ENCODE measurements at places on chromosomes 3 and 15.
A peak's percentile ranks its signal among the peaks of the same experiment; 100 is the strongest.

DNA sequence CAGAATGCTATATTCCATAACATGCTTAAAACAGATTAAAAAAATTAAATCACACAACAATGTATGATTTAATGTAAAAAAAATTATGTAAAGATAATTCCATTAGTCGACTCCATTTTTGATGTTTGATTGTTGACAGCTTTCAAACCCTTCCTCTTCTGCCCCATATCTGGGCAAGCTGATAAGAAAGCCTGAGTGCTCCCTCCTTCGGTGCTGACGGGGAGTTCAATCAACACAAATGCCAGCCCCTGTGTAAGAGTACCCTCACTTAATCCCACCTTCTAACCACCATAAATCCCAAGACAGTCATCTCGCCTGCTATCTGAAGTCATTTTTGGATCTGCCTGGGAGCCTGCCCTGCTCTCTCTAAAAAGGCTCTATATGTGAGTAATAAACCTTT is 59.8 kb upstream of the IP6K2 start:
- DNase-seq, result no peak

DNA sequence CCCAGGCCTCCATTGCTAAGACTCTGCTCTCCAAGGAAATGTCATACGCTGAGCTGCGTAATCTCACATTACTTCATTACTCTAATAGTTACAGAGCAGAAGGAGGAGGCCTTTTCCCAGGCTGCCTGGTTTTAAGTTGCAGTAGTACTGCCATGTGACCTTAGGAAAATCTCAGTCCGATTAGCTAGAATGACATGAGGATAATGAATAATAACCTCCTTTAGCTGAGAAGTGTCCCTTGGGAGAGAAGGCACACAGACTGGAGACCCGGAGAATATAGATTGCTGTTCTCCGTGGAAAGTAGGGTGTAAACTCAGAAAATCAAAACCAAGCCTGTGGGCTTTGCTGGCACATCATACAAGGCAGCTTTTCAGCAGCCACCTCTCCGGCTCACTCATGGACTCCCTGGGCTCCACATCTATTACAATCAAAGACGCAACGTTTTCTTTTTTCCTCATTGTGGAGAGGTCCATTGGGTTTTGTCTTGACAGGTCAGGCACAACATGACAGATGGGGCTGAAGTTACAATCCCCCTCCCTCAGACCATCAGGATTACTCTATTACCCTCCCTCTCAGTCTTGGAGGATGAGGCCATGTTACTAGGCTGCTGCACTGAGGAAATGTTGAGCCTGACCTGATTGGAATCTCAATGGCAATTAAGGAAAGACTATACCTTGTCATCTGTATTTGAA is 134.8 kb upstream of the MB21D2 start:
- no peak for DNase-seq

- DNase-seq, result no peak
These were observed 60.1 kb downstream of the SLC12A1 start for GRCh38 chr15:48266024-48266689.

- no peak for DNase-seq
These were observed 45.7 kb downstream of the TMEM44 start for GRCh38 chr3:194587438-194587931.

DNA sequence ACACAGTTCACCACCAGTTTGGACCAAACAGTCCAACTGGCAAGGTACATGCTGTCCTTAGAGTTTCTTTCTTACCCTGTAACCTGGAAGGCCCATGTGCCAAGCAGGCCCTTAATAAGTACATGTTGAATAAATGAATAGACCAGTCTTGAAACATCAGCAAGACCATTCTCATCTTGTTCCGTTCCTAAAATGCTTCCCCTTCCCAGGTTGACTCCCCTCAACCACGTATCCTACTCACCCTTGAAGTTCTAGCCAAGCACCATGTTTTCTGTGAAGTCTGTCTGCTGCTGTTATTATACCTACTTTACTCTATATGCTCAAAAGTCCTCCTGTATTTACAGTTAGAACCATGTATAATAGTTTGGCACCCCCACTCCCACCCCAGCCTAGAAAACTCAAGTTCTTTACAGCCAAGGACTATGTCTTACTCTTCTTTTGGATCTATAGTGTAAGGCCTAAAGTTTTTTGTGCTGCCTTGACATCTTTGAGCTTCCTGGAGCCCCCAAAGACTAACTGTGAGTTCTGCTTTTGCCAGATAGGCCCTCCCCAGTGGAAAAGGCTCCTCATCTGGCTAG is 49.2 kb upstream of the SSR3 start:
- DNase-seq, result no peak

DNA sequence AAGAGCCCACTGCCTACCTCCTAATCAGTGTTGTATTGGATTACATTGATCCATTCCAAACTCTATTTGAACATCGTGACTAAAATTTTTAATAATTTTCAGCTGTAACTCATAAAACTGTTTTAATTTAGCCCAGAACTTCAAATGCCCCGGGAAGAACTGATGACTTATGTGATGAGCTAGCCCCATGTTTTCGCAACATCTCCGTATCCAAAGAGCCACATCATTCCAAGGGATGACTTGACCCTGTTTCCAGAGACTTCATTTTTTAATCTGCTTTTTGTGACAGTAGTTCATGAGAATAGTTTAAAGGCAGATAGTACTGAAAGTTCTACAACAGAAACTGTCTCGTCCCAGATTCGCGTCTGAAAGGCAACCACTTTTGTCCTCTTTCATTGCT is 97.4 kb downstream of the STAC start:
- DNase-seq, result no peak

- DNase-seq, result peak; percentile 4
These were observed 20.1 kb upstream of the SFMBT1 start for GRCh38 chr3:53065841-53066480.

- no peak for DNase-seq
These were observed 2.8 kb downstream of the COL6A6 start for GRCh38 chr3:130519754-130520153.

- no peak for DNase-seq
These were observed 172.7 kb upstream of the TP63 start for GRCh38 chr3:189458528-189458927.

DNA sequence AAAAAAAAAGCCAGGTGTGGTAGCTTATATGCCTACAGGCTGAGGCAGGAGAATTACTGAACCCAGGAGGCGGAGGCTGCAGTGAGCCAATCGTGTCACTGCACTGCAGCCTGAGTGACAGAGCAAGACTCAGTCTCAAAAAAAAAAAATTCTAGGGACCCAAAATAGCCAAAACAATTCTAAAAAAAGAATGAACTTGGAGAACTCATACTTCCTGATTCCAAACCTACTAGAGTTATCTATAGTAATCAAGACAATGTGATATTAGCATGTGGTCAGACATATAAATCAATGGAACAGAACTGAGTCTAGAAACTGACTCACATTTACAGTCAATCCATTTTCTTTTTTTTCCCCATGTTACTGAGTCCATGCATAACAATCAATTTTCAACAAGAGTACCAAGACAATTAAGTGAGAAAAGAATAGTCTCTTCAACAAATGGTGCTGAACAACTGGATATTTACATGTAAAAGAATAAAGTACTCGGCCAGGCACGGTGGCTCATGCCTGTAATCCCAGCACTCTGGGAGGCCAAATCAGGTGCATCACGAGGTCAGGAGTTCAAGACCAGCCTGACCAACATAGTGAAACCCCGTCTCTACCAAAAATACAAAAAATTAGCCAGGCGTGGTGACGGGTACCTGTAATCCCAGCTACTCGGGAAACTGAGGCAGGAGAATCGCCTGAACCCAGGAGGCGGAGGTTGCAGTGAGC is 11.9 kb downstream of the PRKAR2A start:
- DNase-seq, result no peak

DNA sequence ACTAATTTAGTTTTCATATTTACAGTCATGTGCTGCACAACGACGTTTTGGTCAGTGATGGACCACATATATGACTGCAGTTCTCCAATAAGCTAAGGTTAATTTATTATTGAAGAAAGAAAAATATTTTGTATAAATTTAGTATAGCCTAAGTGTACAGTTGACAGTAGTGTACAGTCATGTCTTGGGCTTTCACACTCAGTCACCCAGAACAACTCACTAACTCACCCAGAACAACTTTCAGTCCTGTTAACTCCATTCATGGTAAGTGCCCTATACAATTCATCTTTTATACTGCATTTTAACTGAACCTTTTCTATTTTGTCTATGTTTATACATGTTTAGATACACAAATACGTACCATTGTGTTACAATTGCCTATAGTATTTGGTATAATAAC is 3.8 kb upstream of the GABRR3 start:
- no peak for DNase-seq

GRCh38 chr3:169575381-169575780 is 88.1 kb downstream of the MECOM start:
- no peak for DNase-seq

- no peak for DNase-seq
These were observed 20.1 kb downstream of the FAM3D start for GRCh38 chr3:58646503-58646902.

- no peak for DNase-seq
These were observed 239.7 kb upstream of the BHLHE40 start for GRCh38 chr3:4739289-4740236.

- DNase-seq, result no peak
These were observed 49.6 kb downstream of the TRAK1 start for GRCh38 chr3:42140665-42141203.

- no peak for DNase-seq
These were observed 204.9 kb upstream of the LINGO1 start for GRCh38 chr15:77837649-77838025.

- no peak for DNase-seq
These were observed 65.1 kb downstream of the HMCES start for GRCh38 chr3:129343643-129344360.

GRCh38 chr3:185711255-185711870 is 113.5 kb downstream of the IGF2BP2 start:
- no peak for DNase-seq

DNA sequence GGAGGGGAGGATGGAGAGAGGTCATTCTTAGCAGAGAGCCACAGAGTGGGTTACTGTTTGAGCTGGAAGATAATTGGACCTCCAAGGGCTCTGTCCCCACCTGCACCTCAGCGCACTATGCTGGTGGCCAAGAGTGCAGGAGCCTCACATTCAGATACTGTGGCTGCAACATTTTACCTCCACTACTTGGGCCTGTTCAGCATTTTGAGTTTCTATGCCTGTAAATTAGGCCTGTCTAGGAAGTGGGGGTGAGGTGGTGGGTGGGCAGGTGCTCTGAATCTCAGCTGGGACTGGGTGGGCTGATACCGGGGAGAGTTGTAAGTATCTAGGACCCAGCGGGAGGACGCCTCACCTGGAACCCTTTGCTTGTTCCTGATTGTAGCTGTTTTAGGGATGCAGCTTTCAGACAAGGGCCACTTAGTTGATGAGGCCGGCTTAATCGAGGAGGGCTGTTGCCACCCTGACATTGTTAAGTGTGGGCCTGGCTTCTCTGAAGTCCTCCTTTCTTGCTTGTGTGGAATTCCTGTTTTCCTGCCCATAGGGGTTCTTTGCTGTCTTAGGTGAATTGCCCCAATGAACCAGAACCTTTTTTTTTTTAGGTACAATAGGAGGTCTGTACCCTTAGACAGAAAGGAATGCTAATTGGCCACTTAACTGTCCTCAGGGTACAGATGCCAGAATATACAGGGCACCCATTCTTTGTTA is 83.8 kb downstream of the SMAD3 start:
- no peak for DNase-seq

- DNase-seq, result no peak
These were observed 11.6 kb downstream of the IGF2BP2 start for GRCh38 chr3:185813205-185813604.

- no peak for DNase-seq
These were observed 626 bp downstream of the SEC62 start for GRCh38 chr3:169966951-169967915.

DNA sequence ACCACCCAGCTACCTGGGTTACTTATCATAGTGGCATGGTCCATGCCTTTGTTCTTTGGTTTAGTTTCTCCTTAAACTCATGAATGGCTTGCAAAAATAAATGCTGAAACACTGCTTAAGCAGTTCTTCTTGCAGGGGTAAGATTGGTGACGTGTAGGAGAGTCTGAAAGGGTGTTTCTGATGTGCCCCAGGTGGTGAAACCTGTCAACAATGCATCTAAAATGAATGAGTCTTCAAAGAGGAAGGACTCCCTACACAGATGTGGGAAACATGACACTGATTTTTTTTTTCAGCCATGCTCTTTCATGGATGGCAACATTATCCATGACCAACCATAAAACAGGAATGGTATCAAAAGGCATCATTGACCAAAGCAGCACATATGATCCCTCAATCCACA is 72.0 kb downstream of the KCNH8 start:
- DNase-seq, result no peak

DNA sequence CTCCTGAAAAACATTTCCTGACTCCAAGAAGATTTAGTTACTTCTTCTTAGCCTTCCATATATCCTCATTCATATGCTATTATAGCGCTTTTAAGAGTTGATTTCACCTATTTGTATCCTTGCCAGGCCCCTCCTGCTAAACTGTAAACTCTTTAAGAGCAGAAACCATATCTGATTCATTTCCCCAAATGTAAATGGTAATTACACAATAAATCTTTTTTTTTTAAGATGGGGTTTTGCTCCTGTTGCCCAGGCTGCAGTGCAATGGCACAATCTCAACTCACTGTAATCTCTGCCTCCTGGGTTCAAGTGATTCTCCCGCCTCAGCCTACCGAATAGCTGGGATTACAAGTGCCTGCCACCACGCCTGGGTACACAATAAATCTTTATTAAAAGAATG is 4.5 kb downstream of the DLEC1 start:
- no peak for DNase-seq

- no peak for DNase-seq
These were observed 14.3 kb upstream of the SRP14 start for GRCh38 chr15:40053079-40053830.

GRCh38 chr3:177295116-177295515 is 97.8 kb upstream of the TBL1XR1 start:
- no peak for DNase-seq

DNA sequence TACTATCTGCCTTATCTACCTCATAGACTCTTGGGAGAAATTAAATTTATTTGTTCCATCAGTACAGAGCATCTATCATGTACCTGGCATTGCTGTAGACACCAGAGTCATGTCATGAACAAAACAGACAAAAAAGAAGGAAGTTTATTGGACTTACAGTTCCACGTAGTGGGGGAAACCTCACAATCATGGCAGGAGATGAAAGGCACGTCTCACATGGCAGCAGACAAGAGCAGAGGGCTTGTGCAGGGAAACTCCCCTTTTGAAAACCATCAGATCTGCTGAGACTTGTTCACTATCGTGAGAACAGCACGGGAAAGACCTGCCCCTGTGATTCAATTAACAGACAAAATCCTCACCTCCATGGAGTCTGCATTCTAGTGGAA is 25.6 kb upstream of the ACAP2 start:
- no peak for DNase-seq

GRCh38 chr3:95442766-95443165 is 1371.6 kb upstream of the EPHA6 start:
- DNase-seq, result no peak

DNA sequence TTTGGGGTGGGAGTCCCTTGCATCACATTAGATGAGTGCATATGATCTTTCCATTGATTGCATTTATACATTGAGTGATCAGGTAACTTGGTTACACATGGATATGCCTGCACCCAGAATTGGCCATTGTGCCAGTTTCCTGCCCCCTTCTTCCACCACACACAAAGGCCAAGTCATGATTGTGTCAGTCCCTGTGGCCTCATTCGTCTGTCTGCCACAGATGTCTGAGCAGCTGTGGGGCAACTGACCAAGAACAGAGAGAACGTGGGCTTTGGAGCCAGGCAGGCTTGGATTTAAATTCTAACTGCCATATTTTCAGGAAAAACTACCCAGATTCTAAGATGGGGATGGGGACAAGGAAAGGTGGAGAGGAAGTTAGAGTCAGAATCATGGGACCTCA is 27.0 kb downstream of the CCNL1 start:
- no peak for DNase-seq

GRCh38 chr15:95958382-95958781 is 372.1 kb upstream of the NR2F2 start:
- DNase-seq, result no peak

Measured in DMS153 (cell line).